Activated CD4-positive, CD25-positive, alpha-beta regulatory T cell treated with anti-CD3 and anti-CD28 coated beads, Interleukin-2, amount 50 U/mL, for 72 hours (primary cell): ENCODE measurements at places on chromosomes 16 and 17.

- no peak for DNase-seq
These were observed 20.4 kb upstream of the SCIMP start for GRCh38 chr17:5254903-5255521.

DNA sequence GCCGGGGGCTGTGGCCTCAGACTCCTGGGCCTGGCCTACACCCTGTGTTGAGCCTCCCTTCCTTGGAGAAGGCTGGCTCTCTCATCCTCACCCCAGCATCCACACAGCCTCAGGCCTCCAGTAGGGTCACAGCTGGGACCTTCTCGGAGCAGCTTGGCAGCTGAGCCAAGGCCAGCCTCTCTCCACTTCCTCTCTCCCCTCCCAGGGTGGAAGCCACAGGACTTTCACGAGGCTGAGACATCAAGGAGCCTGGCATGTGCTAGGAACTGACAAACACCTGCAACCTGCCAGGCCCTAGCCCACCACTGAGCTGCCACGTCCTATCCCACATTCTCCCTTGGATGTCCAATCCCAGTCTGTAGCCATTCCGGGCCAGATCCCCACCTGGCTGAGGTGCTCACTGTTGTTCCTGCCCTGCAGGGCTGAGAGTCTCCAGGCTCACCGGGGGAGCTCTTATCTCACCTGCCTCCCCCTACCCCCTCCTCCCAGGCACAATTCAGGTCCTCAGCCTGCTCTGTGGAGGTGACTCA, 3.1 kb downstream of the MMP15 start:
- DNase-seq, result no peak

DNA sequence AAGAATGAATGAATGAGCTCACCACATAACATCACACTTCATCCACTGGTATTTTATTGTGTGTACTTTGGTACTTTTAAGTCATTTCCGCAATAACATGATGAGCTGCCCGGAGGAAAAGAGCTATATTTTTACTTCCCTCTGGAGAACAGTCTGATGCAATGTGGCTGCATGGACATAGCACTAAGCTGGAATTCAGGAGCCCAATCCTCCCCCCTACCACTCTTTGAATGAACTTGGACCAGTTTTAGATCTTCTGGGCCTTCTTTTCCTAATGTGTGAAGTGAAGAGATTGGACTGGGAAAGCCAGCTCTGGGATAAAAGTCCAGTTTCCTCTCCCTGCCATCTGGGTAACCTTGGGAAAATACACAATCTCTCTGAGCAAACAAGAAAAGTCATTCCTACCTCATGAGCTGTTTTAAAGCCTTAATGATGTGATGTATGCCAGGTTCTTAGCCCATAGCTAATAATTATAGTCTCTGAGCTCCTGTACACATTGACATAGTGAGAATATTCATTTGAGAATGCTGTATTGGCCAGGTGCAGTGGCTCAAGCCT, 79.3 kb downstream of the ABCC12 start:
- DNase-seq, result no peak

DNA sequence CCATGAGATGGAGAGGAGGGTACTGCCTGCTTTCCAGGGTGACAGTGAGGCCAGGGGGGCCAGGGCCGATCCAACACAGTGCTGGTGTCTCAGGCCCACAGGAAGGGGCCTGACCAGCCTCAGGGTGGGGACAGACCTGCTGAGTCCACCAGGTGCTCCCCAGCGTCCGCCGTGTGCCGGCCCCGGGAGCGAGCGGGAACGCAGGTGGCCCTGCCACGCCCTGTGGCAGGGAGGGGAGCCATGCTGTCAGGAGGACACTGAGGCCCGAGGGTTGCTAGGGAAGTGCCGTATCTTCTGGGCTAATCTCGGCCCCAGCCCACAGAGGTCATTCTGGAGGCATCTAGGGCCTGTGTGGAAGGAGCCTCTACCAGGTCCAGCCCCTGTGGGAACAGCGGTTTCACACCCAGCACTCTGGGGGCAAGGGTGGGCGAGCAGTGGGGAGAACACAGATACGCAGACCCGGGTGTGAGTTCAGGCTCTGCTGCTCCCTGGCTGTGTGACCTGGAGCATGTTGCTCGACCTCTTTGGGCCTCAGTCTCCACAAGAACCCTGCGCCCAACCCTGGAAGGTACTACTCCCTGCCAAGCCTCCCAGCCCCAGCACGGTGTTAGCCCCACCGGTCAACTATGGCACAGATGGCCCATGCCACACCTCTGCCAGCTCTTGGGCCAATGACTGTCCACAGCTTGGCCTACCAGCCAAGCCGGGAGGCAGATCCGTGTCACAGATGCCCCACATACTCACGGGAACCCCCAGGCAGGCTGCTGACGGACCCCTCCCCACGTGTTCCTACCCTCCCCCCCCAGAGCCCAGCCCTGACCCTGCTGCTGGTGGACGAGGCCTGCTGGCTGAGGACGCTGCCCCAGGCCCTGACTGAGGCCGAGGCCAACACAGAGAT, 43.9 kb upstream of the ZC3H18 start:
- no peak for DNase-seq

- DNase-seq, result no peak
These were observed 18.5 kb downstream of the CCDC42 start for GRCh38 chr17:8725881-8726876.

- DNase-seq, result peak; percentile 93
These were observed 47.2 kb downstream of the ARHGAP27 start for GRCh38 chr17:45385331-45385997.

DNA sequence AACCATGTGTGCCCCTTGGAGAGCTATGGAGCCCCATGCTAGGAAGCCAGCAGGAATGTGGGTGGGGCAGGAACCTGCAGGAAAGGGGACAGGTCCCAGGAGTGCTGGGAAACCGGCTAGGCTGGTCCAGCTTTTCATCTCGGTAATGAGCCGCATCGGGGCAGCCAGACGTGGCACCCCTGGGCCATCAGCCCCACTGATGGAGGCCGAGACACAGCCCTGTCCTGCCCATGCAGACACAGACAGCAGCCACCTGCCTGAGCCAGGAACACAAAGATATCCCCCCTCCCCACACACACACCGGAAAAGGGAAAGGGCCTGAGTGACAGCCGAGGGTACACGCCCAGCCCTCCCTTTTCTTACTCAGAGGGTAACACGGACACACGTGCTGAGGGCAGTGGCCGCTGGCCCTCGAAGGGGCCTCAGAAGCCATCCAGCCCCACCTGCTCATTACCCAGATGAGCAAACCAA, 18.1 kb downstream of the PPL start:
- no peak for DNase-seq

DNA sequence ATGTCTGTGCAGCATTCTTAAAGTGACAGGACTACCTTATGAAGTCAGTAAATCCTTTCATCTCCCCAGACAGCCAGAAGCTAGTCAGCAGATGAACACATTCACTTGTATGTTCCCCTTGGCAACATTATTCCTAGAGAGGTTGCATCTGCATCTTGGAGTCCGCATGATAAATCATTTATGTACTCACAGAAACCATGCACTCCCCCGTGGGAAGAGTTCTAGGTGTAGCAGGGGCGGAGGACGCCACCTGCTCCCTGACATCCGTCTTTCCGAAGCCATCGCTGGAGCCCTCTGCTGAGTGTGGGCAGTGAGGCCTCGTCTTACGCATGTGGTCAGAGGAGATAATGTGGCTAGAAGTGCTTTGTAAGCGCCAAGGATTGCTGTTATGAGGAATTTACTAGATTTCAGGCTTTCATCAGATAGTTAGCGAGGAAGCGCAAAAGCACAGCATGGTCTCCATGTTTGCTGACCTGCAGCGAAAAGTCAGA, 144.5 kb downstream of the RPTOR start:
- no peak for DNase-seq

DNA sequence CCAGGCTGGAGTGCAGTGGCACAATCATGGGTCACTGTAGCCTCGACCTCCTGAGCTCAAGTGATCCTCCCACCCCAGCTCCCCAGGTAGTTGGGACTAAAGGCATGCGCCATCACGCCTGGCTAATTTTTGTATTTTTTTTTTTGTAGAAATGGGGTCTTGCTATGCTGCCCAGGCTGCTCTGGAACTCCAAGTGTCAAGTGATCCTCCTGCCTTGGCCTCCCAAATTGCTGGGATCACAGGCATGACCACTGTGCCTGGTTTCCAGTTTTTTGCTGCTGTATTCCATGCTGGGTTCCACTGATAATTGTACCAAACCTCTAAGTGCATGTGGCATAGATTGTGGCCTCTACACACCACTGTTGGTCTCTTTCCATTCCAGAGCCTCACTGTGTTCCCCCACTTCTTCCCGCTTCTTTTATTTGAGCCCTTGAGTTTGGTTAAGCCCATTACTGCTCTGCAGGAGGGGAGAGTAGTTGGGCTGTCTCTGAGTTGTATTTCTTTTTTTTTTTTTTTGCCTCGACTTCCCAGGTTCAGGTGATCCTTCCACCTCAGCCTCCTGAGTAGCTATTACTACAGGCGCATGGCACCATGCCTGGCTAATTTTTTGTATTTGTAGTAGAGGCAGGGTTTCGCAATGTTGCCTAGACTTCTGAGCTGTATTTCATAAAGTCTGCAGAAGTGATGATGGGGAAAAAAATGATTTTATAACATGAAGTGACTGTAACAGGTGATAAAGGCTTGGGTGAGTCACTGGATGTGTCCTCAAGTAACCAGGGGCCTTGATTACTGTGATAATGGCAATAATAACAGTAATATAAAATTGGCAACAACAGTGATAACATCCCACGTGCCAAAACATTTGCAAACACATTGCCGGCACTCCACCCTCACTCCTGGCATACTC, 30.0 kb downstream of the EEF2K start:
- DNase-seq, result no peak

- no peak for DNase-seq
These were observed 28.9 kb downstream of the SLC7A5 start for GRCh38 chr16:87840271-87840978.

GRCh38 chr17:27379888-27380533, 76.2 kb upstream of the KSR1 start:
- DNase-seq, result no peak

DNA sequence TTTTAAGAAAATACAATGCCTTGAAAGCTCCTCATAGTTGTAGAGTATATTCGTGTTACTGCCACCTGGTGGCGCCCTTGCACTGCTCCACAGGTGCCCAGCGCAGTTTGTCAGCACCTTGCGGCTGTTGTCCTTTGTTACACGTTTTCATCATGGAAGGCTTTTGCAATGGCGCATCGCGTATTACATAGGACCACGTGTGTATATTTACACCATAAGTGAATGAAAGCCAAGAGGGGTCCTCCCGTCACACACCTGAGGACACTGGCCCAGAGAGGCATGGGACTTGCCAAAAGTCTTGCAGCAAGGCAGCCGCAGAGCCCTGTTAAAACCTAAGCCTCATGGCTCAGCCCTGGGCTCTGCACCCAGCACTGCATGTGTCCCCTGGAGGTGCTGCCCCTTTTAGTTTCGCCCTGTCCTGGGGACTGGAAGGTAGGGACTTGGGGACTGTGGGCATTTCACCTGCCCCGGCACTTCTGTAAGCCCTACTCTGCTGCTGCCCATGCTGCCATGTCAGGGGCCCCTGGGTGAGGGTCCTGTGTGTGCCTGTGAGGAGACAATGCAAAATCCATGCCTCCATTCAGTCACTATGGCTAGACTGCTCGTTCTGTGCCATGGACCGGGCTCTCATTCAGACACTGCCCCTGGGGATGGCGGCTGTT, 24.3 kb downstream of the POLR3E start:
- DNase-seq, result peak; percentile 65

GRCh38 chr16:86519649-86520316, 9.5 kb downstream of the FOXF1 start:
- peak; percentile 62 for DNase-seq

DNA sequence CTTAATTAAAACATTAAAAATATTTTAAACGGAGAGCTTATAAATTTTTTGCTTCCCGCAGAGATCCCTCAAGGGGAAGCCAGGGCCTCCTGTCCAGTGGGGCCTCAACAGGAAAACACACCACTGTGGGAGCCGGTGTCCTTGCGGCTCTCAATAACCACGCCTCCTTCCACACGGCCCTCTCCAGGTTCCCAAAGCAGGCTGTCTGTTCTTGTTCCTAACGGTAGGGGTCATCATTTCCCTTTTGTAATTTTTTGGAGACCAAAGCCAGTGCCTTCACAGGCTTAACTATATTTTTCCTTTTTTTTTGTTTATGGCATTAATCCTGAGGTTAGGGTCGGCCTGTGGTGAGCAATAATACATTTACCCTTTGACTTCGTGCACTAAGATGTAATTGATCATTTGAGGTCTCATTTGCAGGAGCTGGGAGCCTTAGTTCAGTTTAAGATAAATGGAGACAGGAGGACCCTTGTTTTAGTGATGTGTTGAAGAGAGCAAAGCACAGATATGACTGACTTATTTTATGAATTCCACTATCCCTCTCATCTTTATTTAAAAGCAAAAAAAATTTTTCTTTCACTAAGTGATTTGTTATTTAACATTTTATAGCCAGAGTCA, 77.5 kb upstream of the N4BP1 start:
- DNase-seq, result no peak

GRCh38 chr16:8853150-8853549, 15.7 kb downstream of the CARHSP1 start:
- no peak for DNase-seq

- no peak for DNase-seq
These were observed 30.9 kb downstream of the C17orf75 start for GRCh38 chr17:32311028-32311536.

- DNase-seq, result no peak
These were observed 44.8 kb downstream of the WNT3 start for GRCh38 chr17:46773676-46774075.

GRCh38 chr17:78137392-78138203, 7.0 kb downstream of the TMC8 start:
- DNase-seq, result no peak

DNA sequence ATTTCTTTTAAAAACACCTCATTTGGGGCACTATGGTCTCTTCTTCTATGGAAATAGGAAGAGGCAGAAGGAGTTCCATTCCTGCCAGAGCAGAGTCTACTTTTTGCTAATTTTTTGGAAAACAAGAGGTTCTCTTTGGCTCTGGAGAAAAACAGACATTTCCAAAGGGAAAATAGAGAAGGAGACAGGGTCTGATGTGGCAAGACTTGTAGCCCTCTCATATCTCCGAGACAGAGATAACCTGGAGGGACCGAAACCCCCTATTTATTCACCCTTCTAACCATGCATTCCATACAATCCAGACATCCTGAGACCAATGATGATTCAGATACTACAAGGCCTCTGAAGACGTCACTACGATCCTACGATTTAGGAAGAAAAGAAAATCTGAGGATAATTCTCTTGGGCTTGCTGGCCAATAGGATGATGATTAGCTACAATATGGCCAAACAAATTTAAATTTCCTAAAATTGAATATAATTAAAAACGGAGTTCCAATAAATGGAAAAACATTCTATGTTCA, 70.2 kb downstream of the HIC1 start:
- DNase-seq, result no peak

DNA sequence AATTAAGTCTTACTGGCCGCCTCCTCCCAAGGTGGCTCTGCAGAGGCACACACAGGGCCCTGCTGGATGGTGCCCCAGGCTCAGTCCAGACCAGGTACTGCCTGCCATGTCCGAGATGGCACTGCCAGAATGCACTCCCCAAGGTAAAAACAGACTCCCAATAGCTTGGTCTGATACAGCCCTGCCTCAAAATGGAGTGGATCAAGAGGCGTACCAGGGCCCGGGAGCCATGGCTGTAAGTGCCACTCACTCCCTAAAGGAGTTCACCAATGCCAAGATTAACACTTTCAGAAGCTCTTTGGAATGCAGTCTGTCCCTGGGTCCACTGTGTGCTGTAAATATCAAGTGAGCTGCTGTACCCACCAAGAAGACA, 576 bp upstream of the MYO18A start:
- DNase-seq, result no peak

GRCh38 chr17:65370669-65371131, 190.7 kb downstream of the AXIN2 start:
- no peak for DNase-seq

- no peak for DNase-seq
These were observed 233.1 kb upstream of the WSCD1 start for GRCh38 chr17:5837055-5837491.
